ENCODE measurements at places on chromosomes 3 and 15. TPM values are rescaled to one million over a fixed set of nuclear protein-coding genes. Genes with fewer than 3 reads are reported as not detected.

DNA sequence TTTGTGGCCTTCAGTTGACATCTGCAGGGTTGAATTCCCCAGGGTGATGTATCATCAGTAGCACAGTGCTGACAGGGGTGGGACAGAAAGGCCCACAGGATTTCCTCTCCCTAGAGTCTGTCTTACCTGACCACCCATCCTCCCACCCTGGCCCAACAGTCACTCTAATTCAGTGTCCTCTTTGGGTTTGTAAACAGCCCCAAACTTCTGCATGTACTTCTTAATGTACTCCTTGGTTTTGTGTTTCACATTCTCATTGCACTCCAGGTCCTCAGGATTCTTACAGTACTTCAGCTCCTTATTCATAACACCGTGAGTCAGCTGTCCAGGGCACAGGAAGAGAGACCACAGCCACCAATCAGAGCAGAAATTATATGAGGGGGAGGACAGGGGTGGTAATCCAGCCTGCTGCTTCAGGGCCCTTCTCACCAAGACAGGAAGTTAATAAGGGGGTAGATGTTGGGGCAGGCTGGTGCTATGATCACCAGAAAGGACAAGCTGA lies 37.5 kb downstream of the NBEAL2 start:
- no peak for DNase-seq

MYLK gene
- polyA plus RNA-seq, result 20.6 TPM

ACTC1 gene
- 5,497 TPM for polyA plus RNA-seq

CHMP2B gene
- polyA plus RNA-seq, result 10.8 TPM

GRCh38 chr3:43773273-43774094 lies 82.7 kb downstream of the ABHD5 start:
- DNase-seq, result peak; percentile 33

DNA sequence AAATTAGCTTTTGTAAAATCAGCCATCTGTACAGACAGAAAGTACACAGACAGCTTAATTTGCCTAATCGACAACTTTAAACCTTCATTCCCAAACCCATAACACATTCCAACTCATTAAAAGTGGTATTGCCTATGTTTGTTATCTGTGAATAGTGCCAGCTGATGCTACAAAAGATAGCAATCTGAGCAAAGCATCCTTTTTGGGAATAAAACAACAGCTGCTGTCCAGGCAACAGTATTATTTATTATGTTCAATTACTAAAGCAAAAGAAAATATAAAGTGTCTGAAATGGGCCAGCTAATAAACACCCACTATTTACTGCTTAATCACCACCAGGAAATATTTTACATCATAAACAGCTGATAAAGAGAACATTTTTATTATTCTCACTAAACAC lies 134.8 kb upstream of the ABI3BP start:
- no peak for DNase-seq

- no peak for DNase-seq
Observed at GRCh38 chr3:70974747-70975146, 608.8 kb downstream of the FOXP1 start.
